Epithelial cell of esophagus (primary cell): ENCODE measurements at places on chromosomes 7 and 10.

DNA sequence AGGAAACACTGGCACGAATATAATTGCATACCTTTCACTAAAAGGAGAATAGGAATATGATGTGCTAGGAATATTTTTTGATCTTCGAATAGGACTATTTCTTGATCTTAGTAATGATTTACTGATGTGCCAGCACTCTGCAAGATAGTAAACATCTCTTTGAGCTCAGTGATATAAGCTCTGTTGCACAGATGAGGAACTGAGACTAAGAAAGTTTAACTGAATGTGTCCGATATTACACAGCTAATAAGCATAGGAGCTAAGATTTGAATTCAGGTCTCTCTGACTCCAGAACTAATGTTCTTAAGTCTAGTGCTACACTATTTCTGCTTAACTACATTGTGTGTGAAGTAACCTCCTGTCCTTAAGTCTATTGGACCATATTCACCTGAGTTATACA, 98.4 kb upstream of the PTPRZ1 start:
- DNase-seq: no peak

DNA sequence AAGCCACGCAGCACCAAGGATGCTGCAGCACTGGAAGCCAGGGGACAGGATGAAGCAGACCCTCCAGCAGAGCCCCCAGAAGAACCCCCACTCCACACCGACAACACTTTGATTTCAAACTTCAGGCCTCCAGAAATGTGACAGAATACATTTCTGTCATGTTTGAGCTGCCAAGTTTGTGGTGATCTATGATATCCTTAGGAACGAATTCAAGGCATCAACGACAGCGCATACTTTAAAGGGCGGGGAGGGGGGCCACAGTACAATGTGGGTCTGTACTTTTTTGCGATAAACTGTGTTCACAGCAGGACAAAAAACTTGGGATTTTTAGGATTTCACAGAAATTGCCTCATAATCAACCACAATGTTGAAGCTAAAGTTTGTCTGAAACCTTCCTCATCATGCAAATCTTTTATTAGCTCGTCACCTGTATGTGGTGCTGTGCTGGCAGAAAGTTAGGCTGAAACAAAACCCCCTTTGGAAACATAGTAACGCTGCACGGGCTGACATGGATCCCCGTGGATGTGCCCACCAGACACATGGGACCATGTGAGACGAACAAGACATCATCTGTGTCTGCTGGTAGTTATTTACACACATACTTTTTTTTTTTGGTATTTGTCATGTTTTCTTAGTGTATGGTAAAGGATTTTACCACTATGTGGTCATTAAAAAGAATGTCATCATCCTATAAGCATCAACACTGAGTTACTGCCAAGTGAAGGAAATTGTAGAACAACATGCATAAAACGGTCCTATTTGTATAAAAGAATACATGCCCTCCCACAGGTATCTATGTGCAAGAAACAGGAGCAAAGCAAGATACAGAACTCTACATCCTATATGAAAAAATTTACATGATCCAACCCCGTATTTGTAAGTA, 113.3 kb upstream of the AFAP1L2 start:
- DNase-seq: no peak

- no peak for DNase-seq
Measured at GRCh38 chr10:67812007-67812406, 26.0 kb downstream of the DNAJC12 start.

DNA sequence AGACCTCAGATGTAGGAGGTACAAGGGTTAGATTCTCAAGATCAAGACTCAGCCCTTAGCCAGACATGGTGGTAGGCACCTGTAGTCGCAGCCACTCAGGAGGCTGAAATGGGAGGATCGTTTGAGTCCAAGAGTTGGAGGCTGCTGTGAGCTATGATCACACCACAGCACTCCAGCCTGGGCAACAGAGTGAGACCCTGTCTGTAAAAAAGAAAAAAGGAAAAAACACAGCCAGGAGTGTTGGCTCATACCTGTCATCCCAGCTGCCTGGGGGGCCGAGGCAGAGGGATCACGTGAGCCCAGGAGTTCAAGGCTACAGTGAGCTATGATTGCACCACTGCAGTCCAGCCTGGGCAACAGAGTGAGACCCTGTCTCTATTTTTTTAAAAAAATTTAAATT, 69.3 kb downstream of the GTF2IRD1 start:
- DNase-seq: no peak

GRCh38 chr7:98329100-98329790, 47.8 kb downstream of the BRI3 start:
- no peak for DNase-seq

- DNase-seq: no peak
Measured at GRCh38 chr10:110724116-110724921, 80.2 kb downstream of the RBM20 start.

GRCh38 chr10:118028619-118029018, 18.1 kb downstream of the RAB11FIP2 start:
- DNase-seq: no peak

- no peak for DNase-seq
Measured at GRCh38 chr10:62024026-62024701, 122.7 kb downstream of the ARID5B start.

DNA sequence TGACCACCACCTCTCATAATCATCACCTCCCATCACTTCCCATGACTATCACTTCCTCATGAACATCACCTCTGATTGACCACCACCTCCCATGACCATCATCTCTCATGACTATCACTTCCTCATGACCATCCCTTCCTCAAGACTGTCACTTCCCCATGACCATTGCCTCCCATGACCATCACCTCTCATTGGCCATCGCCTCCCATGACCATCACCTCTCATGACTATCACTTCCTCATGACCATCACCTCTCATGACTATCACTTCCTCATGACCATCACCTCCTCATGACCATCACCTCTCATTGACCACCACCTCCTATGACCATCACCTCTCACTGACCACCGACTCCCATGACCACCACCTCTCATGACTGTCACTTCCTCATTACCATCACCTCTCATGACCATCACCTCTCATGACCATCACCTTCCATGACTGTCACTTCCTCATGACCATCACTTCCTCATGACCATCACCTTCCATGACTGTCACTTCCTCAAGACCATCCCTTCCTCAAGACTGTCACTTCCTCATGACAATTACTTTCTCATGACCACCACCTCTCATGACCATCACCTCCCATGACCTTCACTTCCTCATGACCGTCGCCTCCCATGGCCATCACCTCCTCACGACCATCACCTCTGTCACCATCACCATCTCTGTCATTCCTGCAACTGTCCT, 51.6 kb downstream of the PDGFA start:
- no peak for DNase-seq

GRCh38 chr7:56686276-56686859, 445.9 kb downstream of the ZNF479 start:
- DNase-seq: no peak

DNA sequence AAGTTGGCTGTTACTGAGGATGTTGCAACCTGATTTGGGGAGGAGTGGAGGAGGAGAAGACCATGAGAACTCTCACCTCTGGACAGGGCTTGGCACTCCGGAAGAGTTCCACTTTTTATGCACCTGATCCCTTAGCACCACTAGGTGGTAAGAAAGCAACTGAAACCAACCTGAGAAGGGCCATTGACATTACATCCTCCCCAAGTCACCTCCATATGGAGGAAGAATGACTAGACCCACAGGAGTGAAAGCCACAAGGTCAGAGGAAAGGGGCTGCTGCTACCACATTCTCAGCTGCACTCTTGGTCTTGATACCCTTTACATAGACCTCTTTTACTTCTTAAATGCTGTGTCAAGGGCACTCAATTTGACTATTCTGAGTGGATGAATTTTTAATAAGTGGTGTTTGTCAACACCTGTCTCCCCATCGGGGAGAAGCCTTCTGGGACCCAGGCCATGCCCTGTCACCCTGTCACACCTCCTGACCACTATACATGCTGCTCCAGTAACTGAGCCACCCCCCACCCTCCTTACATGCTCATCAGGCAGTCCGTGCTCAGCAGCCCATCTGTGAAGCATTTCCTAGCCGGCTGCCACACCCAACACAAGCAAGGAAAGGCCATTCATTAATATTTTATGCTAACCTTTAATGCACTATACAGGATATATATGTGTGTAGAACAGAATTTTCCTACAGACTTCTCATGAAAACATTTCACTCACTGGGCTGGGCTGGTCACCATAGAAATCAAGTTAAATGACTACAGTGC, 362.9 kb downstream of the GFRA1 start:
- no peak for DNase-seq

- DNase-seq: peak; percentile 37
Measured at GRCh38 chr10:106513352-106513771, 651.1 kb downstream of the SORCS1 start.
